ENCODE measurements at places on chromosomes 7 and 10.

DNA sequence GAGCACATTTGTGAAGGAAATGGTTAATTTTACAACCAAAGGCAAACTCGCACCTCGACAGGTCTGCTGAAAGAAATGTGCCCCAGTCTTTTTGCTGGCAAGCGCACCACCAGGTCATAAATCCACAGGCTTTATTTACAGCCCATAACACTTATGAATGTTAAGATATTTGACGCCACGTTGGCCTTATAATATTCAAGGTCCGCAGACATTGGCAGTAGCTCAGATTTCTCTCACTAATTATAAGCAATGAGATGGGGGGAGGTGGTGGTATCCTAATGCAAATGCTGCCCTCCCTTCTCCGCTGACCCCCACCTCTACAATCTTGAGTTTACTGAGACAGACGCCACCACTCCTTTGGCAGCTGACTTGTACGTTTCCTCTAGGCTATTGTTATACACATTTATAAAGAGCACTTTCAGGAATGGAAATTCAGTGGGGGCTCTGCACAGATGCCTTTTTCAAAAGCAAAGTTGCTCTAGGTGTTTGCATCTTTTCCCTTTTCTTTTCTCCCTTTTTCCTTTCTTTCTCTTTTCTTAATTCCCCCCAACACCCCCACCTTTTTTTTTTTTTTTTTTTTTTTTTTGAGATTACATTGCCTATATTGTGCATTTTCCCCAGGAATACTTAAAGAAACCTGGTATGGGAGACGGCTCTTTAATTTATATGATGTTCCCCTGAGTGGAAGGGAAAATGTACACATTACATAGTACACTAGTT, 6.7 kb downstream of the TCF7L2 start:
- DNase-seq = no peak

DNA sequence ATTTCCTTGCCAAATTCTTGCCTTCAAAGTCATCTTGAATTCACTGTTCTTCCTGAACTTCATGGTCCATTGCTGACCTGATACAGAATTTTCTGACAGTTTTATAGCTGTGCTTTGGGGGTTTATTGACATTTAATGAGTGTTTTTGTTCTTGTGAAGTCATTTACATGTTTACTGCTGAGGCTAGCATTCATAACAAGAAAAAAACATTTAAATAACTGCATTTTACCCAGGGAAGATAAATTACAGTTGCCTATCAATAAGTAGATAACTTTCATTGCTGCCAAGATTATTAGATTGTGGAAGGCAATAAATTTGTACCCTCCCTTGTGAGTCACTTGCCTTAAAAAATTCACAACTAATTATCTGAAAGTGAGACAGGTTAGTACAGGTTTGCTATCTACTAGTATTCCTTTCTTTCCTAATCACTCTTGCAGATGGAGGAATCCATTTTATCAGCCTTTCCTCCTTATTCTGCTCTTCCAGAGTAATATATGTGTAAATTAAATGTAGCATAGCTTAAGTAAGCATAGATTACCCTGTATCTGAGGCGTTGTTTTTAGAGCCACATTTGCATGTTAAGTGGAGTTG, 178.4 kb downstream of the EXOC4 start:
- DNase-seq = no peak

DNA sequence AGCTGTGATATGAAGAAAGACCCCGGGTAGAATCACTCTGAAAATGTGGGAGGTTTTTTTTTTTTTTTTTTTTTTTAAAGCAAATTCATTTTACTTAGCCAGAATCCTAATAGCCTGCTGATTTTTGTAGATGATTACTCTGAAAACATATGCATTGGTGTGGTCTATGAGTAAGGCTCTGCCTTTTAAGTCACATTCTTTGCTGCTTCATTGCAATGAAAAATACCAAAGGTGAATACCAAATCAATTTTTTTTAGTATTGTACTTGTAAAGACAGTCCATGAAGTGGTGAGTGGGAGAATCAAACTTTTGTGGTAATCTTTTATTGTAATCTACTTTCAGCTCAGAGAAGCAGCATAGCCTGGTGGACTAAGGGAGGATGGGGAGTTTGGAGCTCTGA, 130.3 kb downstream of the SDK1 start:
- DNase-seq = no peak

- DNase-seq = no peak
Observed at GRCh38 chr7:151125846-151126481, 39.7 kb downstream of the AGAP3 start.

GRCh38 chr7:92582948-92583347, 7.2 kb downstream of the FAM133B start:
- no peak for DNase-seq

DNA sequence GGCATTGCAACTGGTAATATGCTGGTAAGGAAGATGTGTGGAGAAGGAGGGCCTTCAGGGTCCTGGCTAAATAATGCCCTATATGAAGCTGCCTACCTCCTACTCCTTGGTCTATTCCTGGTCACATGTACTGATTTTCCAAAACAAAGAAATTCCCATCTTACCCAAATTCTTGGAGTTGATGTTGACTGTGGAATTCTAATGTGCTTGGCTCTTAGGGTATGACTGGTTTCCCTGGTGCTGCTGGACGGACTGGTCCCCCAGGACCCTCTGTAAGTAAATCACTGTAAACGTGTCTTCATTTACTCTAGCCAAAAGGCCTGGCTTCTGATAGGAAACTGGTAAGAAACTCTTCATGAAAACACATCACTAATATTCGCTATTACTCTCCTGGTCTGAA, 27.0 kb downstream of the COL1A2 start:
- DNase-seq = no peak

- DNase-seq = no peak
Observed at GRCh38 chr7:44970523-44971051, 8.2 kb downstream of the MYO1G start.

DNA sequence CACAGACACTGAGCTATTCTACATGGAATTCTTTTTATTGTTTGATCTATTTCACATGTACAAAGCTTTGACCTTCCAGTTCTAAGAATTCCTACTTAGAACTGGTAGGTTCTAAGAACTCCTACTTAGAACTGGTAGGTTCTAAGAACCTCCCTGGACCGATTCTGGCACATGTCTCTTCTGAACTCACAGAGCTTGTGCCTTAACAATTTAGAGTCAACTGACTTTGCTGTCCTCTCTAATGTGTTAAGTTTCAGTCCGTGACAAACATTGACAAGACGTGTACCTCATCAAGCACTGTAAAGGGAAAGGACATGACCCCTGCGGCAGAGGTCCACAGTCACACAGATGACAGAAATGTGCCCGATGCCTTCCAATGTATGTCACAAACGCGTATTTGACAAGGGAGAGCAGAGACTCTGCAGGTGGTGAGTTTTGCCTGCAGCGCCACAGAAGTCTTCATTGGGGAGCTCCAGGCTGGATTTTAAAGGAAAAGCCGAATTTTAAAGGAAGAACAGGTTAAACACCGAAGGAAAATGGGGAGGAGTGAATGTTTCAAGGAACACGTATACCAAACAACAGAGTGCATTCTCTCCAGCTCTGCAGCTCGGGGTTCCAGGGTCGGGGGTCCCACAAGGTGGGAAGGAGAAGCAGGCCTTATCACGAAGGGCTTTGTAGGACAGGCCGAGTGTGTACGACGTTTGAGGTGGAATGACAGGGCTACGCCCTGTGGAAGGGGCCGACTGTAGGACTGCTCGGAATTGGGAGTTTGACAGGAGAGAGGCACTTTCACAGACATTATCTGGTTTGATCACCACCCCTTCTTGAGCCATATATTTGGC, 161.1 kb upstream of the KLF14 start:
- DNase-seq = no peak

DNA sequence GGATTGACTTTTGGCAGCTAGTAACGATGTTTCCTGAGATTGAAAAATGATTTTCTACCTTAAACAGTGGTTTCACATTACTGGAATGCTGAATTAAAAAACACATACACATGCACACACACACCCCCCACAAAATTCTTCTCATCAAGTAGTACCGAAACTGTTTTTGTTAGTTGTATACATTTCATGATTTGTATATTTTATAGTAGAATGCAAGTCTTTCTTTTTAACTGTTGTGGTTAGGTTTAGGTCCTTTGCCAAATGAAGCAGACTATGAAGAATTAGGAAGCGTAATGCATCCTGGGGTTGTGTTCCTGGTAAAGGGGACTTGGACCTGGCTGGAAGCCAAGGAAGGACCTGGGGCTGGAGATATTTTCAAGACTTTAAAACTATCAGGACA, 505.8 kb downstream of the SUGCT start:
- DNase-seq = no peak

DNA sequence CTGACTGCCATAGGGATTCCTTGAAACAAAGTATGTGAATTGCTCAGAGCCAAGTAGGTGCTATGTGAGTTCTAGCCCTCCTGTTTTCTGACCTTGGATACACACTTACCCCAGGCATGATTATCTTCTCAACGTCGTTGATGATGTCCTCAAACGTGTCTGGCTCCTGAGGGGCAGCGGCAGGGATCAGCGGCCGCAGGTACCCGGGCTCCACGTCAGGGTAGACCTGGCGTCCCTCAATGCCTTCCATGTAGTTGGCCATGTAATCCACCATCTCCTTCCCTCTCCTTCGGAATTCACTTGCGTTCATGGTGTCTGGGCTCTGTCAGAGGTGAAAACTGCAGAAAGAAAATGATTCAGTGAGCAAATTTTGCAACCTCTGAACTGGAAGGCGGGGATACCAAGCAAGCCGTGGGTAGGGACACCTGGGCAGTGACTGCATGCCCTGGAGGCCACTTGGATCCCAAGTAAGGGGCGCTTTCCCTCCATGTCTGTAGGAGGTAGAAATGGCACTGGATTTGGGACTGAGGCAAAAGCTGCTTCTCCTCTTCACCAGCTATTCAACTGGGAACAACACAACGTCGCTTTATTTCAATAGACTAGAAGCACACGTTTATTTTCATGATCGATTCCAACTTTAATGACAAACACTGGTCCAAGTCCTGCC, 21.3 kb downstream of the DDC start:
- no peak for DNase-seq

GRCh38 chr7:2689951-2690705, 2.1 kb downstream of the AMZ1 start:
- DNase-seq = no peak

GRCh38 chr7:137947046-137947445, 54.8 kb downstream of the CREB3L2 start:
- DNase-seq = no peak

GRCh38 chr10:6002809-6003510, 25.6 kb upstream of the IL15RA start:
- no peak for DNase-seq

DNA sequence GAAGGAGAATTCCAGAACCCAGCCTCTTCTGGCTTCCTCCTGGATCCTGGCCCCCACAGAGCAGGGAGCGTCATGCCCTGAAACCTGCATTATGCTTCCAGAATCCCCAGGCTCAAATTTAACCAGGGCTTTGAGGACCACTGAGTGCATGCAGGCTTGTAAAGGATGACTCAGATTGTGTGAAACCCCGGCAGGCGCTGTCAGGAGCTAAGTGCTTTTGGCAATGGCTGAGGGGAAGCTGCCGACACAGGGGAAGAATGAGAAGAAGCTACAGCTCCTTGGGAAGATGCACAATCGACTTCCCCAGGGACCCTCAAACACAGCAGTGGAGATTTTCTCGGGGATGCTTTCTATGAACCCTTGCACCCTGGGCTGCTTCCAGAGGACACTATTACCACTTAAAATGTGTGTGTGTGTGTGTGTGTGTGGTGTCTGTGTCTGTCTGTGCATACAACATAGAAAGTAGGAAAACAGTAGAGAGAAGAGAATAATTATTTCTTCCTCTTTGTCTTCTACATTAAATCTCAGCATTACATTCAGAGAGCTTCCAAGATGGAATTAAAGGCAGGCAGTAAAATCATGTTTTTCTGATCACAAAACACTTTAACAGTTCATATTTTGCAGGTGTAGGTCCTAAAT, 183.5 kb upstream of the INHBA start:
- no peak for DNase-seq

DNA sequence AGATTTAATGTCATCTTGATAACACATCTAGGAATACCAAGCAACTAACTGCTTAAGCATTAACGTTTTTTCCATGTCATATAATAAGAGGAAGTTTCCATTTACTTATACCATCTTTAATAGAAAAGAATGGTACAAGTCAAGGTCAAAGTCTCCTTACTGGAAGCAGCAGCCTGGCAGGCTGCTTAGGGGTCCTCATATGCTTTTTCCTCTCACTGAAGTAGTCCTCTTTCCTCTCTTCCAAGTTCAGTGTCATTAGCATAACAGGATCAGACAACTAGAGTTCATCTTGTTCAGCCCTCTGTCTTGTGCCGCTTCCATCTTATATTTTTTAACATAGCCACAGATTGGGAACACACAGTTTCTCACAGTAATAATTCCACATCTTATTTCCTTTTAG, 405.7 kb downstream of the GFRA1 start:
- DNase-seq = no peak

DNA sequence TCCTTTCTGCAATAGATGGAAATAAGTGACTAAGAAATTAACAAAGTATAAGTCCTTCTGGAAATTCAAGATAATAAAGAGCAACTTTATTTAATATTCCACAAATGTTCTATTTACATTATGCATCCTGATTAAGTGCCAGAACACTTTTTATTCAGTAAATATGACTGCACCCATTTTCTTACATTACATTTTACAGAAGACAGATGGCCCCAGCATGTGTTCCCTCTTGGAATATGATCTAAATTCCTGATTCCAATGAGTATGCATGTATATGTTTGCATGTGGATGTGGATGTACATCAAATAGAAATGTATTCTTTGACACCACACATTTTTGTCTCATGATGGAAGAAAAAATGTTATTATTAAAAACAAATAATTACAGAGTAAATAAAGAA, 628.7 kb upstream of the SEMA3D start:
- DNase-seq = no peak

GRCh38 chr7:138663725-138664710, 37.1 kb downstream of the SVOPL start:
- DNase-seq = no peak

- DNase-seq = no peak
Observed at GRCh38 chr7:35508623-35509400, 186.1 kb downstream of the HERPUD2 start.

GRCh38 chr10:19702215-19702614, 114.0 kb upstream of the PLXDC2 start:
- DNase-seq = no peak

DNA sequence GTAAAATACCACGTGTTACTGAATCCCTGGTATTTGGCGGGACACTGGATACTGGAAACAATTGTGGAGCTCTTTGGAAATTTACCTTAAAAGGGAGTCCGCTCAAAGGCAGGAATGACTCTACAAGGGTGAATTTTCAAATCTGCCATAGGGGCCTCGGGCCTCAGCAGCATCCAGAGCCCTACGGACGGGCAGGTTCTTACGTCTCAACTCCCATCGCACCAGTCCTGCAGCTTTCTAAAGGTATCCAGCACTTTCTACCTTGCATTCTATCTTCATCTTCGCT, 248 bp downstream of the PSPH start:
- no peak for DNase-seq

GRCh38 chr7:70997261-70997660, 134.7 kb upstream of the GALNT17 start:
- DNase-seq = no peak

Measured in activated CD8-positive, alpha-beta memory T cell treated with anti-CD3 and anti-CD28 coated beads for 1 hour (primary cell).